ENCODE measurements at places on chromosomes 12 and 14.

- no peak for DNase-seq
Measured at GRCh38 chr14:96263347-96264199, 7.6 kb downstream of the BDKRB1 start.

DNA sequence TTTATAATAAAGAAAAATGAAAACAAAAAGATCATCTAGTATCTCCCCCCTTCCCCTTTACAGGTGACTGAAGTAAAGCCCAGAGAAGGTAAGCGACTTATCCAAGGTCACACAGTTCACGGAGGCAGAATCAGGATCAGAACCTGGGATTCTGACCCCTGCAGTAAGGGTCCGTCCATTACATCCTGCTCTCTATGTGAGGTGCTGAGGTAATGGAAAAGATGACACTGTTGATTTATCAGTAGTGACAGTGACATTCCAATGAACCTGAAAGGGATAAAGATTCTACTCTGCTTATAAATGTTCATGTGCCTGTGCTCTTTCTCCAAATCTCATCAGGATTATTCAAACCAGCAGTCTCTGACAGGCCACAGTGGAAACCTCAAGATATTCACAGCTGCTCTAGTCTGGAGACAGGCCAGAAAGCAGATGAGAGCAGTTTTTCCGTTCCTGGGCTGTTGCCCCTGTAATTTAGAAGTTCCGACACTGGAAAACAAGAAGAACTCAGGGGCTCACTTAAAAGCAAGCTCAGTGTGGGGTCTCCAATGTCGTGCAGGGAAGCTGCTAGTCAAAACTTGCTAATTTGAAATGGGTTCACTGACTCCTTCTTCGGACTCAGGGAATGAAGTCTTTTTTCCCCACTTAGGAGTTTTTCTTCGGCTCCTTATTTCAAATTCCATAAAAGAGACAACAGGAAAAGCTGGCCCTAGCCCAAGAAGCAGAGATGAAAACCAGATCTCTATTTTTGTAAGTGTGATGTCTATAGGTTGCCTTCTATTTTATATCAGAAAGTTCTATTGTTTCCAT lies 131.8 kb upstream of the EEA1 start:
- no peak for DNase-seq

GRCh38 chr14:92863286-92864080 lies 59.5 kb upstream of the CHGA start:
- no peak for DNase-seq

- no peak for DNase-seq
Measured at GRCh38 chr14:66813636-66814035, 305.7 kb downstream of the GPHN start.

DNA sequence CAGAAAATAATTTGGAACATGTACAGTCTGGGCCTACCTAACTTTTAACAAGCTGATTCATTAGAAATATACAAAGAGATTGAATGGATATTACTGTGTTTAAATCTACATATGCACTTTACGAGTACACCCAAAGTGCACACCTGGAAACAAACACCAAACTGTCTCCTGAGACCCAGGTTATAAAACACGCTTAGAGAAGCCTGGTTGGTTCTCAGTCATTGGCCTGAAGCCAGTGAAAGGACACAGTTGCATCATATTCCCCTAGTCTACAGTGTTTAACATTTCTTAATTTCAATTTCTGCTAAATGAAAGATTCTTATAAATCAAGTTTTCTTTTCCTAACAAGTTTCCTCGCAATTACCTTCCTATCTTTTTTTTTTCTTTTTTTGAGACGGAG lies 209.5 kb downstream of the FBXL14 start:
- DNase-seq, result no peak

DNA sequence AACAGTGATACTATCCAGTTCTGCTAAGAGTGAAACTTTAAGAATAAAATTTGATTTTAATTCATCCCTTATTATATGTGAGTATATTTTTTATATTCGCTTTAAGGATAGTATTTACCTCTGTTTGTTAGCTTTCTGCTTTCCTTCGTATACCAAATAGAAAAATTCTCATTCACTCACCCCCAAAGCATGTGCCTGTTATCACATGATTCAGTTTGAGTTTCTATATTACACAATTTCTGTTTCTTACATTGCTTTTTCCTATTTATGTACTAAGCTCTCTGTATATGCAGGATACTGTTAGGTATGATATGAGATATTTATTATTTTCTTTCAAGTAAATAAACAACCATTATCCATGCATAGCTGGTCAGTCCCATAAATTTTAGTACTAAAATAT lies 275.2 kb downstream of the FBXL14 start:
- DNase-seq, result no peak

GRCh38 chr12:93226361-93226760 lies 151.4 kb upstream of the NUDT4 start:
- DNase-seq, result no peak

GRCh38 chr12:92695056-92695455 lies 7.7 kb upstream of the PLEKHG7 start:
- DNase-seq, result no peak

DNA sequence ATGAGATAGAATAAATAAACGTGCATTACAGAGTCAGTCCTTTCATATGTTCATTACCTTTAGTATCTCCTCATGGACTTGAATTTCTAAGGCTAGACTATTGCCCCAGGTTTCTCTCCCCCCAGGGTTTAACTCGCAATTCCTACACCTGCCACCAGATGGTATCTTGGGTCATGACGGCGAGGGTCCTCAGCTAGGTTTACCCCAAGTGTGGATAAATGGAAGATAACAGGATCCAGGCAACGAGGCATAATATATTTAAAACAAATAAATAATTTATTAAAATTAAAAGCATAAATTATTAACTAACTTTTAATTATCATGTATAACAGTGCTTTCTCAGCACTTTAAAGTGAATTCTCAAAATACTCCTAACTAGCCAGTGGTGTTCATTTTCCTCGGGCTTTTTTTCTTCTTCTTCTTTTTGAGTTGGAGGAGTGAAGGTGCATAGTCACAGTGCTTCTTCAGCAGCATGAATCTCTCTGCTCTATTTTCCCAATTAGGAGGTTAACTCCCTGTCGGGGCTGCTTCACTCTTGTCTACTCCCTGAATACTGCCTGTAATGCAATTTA lies 243.5 kb upstream of the CAND1 start:
- peak; percentile 5 for DNase-seq

GRCh38 chr12:39332661-39333175 lies 110.2 kb downstream of the KIF21A start:
- no peak for DNase-seq

- DNase-seq, result no peak
Measured at GRCh38 chr14:56798447-56799342, 11.6 kb downstream of the OTX2 start.

DNA sequence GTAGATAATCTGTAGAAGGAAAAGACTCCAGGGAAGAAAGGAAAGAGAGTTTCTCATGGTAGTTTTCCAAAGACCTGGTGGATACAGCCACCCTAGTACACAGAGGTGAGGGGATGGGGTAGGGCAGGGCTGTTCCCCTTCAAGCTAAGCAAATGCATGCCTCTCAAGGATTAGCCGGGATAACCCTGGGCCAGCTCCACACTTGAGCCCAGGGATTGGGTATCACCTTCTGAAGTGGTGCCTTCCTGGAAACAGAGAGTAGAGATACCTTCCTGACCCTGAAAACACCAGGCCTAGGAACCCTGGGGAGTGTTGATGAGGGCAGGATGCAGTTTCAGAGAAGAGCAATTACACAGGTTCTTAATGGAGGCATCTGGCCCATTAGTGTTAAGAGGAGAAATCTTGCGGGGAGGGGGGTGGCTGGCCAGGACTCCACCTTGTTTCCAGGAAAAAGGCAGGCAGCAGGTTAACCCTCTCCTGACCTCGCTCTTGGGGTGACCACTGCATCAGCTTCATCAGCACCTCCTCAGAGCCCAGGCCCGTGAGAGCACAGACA lies 106.9 kb upstream of the TMEM233 start:
- no peak for DNase-seq

DNA sequence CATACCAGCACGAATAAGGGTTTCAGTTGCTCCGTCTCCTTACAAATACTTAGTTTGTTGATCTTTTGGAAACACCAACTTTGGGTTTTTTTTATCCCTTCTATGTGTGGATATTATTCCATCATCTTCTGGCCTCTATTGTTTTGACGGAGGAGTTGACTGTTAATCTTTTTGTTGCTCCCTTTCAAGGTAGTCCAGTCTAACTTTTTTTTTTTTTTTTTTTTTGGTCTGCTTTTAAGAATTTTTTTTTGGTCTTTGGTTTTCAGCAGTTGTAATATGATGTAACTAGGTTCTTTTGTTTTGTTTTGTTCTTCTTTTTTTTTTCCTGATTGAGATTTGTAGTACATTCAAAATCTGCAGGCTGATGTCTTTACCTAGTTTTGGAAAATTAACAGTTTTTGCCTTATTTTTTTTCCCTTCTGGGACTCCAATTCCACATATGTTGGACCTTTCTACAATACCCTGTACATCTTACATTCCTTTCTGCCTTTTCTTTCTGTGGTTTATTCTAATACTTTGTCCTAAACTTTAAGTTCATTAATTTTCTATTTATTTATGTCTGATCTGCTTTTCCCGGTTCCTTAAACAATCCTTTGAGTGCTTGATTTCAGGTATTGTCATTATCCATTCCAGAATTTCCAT lies 54.9 kb downstream of the DNAH10 start:
- no peak for DNase-seq

GRCh38 chr12:93591137-93591868 lies 18.8 kb downstream of the SOCS2 start:
- DNase-seq, result no peak

GRCh38 chr14:65019944-65020566 lies 33.4 kb downstream of the FNTB start:
- DNase-seq, result no peak

DNA sequence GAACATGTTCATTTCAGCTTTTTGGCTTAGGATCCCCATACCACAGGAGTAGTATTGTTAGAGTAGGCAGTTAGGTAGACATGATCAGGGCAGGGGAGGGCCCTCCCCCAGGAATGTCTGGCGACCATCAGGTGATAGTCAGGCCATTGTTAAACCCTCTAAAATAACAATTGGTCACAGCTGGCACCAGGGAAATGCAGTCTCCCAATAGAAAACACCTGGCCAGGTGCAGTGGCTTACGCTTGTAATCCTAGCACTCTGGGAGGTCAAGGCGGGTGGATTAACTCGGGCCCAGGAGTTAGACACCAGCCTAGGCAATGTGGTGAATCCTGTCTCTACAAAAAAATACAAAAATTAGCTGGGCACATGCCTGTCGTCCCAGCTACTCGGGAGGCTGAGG lies 187.1 kb downstream of the MON2 start:
- no peak for DNase-seq

DNA sequence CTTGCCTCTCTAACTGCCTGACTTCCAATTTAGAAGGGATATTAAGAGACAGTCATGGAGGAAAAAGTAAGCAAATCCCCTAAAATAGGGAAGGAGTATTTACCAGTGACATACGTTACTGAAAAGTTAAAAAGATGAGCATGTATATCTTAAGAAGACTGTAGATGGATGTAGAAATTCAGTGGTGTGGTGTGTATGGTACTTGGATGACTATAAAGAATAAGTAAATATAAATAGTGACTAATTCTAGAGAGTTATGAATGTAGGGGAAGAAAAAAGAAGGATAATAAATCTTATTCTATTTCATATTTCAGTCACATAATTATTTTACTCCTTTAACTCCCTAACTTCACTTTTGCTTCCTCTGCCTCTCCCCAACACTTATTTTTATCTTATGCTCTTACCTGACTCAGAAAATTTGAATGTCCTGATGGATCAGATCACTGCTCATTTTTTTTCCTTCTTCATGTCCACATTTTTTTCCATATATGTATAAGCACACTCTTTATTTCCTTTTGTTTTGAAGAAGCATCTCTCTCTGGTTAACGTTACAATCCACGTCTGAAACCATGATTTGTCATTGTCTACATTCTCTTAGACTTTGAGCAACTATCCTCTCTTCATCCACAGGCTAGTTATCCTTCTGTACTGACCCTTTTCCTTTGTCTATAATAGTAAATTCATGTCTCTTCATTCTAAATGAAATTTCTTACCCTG lies 422.7 kb upstream of the SYT1 start:
- DNase-seq, result no peak

- DNase-seq, result no peak
Measured at GRCh38 chr12:50017641-50018040, 7.7 kb downstream of the RACGAP1 start.

DNA sequence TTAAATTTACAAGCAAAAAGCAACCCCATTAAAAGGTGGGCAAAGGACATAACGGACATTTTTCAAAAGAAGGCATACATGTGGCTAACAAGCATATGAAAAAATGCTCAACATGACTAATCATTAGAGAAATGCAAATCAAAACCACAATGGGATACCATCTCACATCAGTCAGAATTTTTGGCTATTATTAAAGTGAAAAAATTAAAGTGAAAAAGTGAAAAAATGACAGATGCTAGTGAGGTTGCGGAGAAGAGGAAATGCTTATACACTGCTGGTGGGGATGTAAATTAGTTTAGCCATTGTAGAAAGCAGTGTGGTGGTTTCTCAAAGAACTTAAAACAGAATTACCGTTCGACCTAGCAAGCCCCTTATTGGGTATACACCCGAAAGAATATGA lies 7.9 kb downstream of the OTOGL start:
- no peak for DNase-seq

DNA sequence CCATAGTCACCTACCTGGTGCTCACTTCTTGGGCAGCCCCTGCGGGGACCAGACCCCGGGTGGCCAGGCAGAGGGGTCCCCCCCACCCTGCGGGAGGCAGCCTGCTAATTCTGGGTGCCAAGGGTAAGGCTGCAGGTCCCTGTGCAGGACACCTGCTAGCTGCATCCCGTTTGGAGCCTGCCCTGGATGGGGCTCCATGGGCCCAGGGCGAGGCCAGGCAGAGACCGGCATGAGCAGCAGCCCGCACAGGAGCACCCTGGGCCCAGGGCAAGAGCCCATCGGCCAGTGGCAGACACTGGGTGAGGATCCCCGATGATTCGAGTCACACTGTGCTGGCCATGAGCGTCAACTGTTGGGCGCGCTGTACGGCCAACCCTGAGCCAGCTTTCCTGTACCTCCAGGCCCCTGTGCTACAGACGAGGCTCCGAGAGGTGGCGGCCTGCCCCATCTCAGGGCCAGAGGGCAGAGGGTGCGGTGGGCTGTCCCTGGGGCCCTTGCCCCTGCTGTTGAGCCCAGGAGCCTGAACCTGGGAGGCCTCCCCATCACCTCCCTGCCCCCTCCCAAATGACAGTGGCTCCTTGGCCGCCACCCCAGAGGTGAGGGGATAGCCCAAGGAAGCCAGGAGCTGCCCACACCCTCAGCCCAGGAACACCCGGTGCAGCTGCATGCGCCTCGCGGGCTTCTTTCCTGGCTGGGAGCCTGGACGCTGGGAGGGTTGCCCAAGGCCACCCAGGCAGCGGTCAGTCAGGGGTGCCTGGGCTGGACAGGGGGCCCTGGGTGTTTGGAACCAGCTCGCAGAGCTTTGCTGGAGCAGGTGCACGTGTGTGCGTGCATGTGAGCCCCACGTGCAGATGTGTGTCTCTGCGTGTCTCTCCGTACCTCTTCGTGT lies 47.7 kb downstream of the CYP46A1 start:
- no peak for DNase-seq

GRCh38 chr12:48015129-48015528 lies 10.9 kb upstream of the COL2A1 start:
- DNase-seq, result no peak

GRCh38 chr14:48771717-48772116 lies 814.5 kb downstream of the RPS29 start:
- no peak for DNase-seq

GRCh38 chr14:87108726-87109125 lies 884.3 kb downstream of the GALC start:
- no peak for DNase-seq

GRCh38 chr14:76375947-76376404 lies at the start of gene ESRRB:
Gene ESRRB (plus strand): TSS chr14:76376137. CDS start chr14:76376402, 265 bp downstream.
- no peak for DNase-seq
